GM13977 (cell line): ENCODE measurements at places on chromosomes 3 and 15.

GRCh38 chr3:175411405-175411804 lies 552.3 kb downstream of the NAALADL2 start:
- no peak for DNase-seq

DNA sequence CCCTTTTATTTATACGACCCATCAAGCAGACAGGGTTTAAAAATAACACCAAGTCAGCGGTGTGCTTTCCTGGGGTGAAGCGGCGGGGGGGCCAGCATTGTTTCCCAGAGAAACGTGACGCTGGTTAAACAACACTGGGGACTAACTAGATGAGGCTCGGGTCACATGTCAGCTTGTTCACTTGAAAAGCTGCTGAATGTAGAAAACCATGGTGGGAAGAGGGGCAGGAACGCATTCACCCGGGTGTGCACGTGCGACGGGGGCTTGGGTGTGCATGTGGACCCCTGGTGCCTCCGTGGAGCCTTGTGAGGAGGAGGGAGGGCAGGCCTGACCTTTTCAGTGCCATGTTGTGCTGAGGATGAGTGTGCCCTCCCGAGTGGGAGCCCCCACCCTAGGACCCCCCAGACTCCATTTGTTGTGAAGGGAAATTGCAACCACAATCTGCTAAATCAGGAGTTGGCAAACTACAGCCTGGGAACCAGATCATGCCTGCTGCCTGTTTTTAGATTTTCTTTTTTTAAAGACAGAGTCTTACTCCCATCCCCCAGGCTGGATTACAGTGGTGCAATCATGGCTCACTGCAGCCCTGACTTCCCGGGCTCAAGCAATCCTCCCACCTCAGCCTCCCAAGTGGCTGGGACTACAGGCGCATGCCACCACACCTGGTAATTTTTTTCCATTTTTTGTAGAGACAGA lies 70.4 kb upstream of the CMTM7 start:
- DNase-seq = no peak

GRCh38 chr15:99708563-99708962 lies 24.7 kb downstream of the LYSMD4 start:
- no peak for DNase-seq

GRCh38 chr3:62785384-62785783 lies 89.8 kb downstream of the CADPS start:
- no peak for DNase-seq

DNA sequence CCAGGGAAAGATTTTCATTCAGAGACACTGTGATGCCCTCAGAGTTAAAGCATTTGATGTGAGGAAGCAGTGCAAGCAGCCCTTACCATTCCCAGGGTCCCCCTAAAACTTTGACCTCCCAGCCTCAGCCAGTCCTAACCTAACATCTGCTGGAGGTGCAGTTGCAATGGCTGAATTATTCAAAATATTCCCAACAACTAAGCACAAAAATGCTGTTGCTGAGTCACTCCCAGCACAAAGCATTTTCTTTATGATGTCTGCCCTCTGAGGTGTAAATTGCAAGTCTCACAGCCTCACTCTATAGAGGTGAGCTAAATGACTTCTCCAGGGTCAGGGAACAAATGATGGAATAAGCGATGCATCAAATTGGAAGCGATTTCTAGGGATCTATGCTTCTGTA lies 6.4 kb upstream of the REC114 start:
- DNase-seq = no peak
